ENCODE measurements at places on chromosomes 11 and 22.

DNA sequence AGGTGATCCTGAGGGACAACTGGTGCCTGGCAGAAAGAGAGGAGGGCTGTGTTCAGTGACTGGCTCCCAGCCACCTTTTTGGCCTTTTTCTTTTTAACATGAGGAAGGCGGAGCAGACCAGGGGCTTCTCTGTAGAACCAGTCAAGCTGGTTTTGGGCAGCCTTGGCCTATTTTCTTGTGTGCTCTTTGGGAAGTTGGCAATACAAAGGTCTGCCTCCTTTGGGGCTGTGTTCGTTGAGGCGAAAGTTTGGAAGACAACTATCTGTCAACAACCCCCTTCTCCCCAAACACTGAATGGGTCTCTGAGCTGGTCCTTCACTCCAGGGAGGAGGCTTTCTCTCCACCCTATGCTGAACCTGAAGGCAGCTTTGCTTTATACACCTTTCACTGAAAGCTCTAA lies 8.5 kb downstream of the MARK2 start:
- H3K4me1 ChIP-seq: peaks cover 40% of the 10 kb centered on the region
- peak overlapping the region; percentile 83 for H3K27ac ChIP-seq
- DNase-seq: peak; percentile 87
- no peaks in the 10 kb centered on the region for H3K36me3 ChIP-seq

GRCh38 chr11:128579798-128580504 lies 7.4 kb downstream of the ETS1 start:
- H3K27me3 ChIP-seq: no peaks in the 10 kb centered on the region
- H3K4me3 ChIP-seq: no peak overlapping the region
- no peaks in the 10 kb centered on the region for H3K36me3 ChIP-seq
- no peak for DNase-seq

- no peak for DNase-seq
- H3K4me1 ChIP-seq: peaks cover 8% of the 10 kb centered on the region
- no peak overlapping the region for H3K4me3 ChIP-seq
Observed at GRCh38 chr11:30481330-30481729, 104.8 kb downstream of the MPPED2 start.

GRCh38 chr11:4695442-4695841 lies 2.2 kb downstream of the OR51E2 start:
- H3K27me3 ChIP-seq: no peaks in the 10 kb centered on the region
- H3K36me3 ChIP-seq: no peaks in the 10 kb centered on the region
- H3K27ac ChIP-seq: peak overlapping the region; percentile 60
- H3K4me3 ChIP-seq: peak overlapping the region; percentile 28

DNA sequence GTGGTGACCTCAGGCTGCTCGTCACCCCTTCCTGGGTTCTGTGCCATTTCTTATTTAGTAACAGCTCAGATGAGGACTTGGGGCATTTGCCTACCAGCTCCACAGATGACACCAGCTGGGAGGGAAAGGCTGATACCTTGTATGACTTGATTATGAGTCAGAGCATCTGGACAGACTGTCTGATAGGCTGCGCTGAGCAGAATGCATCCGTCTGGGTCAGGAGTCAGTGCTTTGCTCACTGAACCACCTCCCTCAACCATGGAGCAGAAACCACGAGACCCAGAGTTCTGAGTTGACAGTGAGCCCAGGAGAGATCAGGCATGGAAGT lies 6.8 kb downstream of the ST14 start:
- H3K4me3 ChIP-seq: no peak overlapping the region
- no peaks in the 10 kb centered on the region for H3K27me3 ChIP-seq
- no peak for DNase-seq
- peaks cover 2% of the 10 kb centered on the region for H3K4me1 ChIP-seq

DNA sequence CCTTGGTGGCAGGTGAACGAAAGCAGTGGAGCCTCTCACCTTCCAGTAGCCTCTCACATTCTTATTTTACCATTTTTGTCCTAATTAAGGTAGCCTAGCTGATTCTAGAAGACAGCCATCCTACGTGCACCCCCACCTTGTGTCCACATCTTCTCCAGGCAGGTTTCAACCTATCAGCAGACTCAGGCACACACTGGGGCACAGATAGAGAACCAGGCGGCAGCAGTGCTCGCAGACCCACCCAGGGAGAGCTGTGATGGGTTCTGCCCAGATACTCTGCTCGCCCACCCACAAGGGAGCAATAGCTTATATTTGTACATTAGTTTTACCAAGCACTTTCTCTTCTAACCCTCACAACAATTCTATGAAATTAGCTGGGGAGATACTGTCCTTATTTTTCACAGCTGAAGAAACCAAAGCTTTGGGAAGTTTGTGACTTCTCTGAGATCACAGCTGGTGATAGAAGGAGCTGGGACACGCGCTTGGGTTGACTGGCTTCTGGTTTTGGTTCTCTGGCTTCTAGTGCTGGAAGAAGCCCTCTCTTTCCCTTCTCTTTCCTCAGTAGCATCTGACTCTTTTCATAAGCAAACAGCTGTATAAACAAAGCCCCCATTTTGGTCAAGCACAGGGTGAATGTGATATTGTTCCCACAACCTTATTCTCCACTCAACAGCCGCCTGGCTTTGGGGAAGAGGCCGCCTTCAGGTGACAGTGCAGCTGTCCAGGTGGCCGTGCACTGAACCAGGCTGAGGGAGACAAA lies 36.9 kb downstream of the PPP2R1B start:
- H3K4me1 ChIP-seq: peaks cover 11% of the 10 kb centered on the region
- H3K4me3 ChIP-seq: no peak overlapping the region
- no peaks in the 10 kb centered on the region for H3K27me3 ChIP-seq
- no peaks in the 10 kb centered on the region for H3K36me3 ChIP-seq
- no peak for DNase-seq

DNA sequence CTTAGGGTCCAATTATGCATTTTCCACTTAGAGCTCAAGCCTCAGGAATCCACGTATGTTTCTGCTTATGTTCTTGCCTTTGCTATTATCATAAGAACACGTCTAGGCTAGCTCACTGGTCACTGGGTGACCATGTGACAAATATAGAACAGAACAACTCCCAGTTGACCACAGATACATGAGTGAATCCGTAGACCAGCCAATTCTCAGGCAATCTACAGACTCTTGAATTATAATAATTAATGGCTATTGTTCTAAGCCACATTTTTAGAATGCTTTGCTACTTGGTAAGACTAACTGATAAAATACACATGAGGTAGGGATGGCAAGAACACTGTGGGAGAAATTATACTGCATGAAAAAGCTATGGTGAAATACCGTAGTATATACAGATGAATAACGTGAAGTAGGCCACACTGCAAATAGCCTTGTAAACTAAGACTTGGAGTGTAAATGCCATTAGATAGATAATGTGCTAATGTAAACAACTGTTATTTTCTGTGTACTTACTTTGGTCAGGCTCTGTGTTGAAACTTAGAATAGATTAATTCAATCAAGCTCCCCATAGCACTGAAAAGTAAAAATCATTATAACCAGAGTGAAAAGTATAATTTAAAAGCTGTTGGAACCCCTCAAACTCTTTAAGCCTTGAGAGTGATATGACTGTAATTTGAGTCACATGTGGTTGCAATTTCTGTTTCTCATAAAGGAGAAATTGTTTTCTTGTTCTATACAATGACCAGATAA lies 366.2 kb upstream of the CCDC179 start:
- no peaks in the 10 kb centered on the region for H3K4me1 ChIP-seq
- no peaks in the 10 kb centered on the region for H3K27me3 ChIP-seq
- no peak overlapping the region for H3K4me3 ChIP-seq
- no peak overlapping the region for H3K27ac ChIP-seq
- no peak for DNase-seq
- H3K36me3 ChIP-seq: no peaks in the 10 kb centered on the region

- no peaks in the 10 kb centered on the region for H3K27me3 ChIP-seq
- no peak overlapping the region for H3K27ac ChIP-seq
- H3K4me3 ChIP-seq: no peak overlapping the region
- no peaks in the 10 kb centered on the region for H3K36me3 ChIP-seq
- DNase-seq: no peak
- H3K4me1 ChIP-seq: no peaks in the 10 kb centered on the region
Observed at GRCh38 chr11:19409307-19409706, 168.6 kb upstream of the E2F8 start.

GRCh38 chr11:3857628-3858027 lies 2.2 kb downstream of the STIM1 start:
- H3K4me1 ChIP-seq: peaks cover 18% of the 10 kb centered on the region
- H3K4me3 ChIP-seq: no peak overlapping the region
- DNase-seq: no peak
- no peaks in the 10 kb centered on the region for H3K27me3 ChIP-seq
- no peaks in the 10 kb centered on the region for H3K36me3 ChIP-seq

- peaks cover 4% of the 10 kb centered on the region for H3K4me1 ChIP-seq
- no peak overlapping the region for H3K4me3 ChIP-seq
- H3K27ac ChIP-seq: no peak overlapping the region
- no peak for DNase-seq
Observed at GRCh38 chr22:29917052-29917902, 34.3 kb downstream of the MTMR3 start.

DNA sequence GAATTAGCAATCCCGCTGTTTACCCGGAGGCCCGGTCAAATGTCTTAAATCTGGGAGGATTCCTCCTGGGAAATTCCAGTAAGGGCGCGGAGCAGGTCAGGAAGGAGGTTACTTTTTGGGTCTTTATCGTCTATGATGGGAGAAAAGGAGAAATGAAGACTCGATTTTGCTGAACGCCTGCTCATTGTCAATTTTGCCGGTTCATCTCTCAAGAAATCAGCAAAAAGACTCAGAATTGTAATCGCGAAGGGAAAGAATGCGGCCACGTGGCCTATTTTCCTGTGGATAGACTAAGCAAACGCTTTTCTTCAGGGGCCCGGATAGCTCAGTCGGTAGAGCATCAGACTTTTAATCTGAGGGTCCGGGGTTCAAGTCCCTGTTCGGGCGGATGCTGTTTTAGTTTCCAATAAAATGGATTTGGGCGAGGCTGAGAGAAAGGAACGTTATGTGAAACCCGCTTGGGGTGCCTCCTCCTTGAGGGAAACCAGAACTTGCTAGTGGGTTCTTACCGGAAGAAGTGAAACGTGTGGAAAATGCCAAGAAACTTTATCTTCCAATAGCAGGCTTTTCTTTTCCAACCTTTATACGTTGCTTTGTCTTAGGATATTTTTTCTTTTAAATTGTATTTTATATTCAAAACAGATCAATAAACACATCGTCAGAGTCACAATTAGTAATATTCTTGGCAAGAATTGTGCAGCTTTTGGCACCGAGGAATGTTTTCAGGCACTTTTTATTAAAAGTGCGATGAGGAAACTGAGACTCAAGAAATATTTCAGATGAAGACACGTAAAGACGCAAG lies 45.0 kb downstream of the OR4D9 start:
- H3K27me3 ChIP-seq: no peaks in the 10 kb centered on the region
- no peaks in the 10 kb centered on the region for H3K4me1 ChIP-seq
- H3K4me3 ChIP-seq: peak overlapping the region; percentile 20
- H3K27ac ChIP-seq: peak overlapping the region; percentile 16
- no peaks in the 10 kb centered on the region for H3K36me3 ChIP-seq
- DNase-seq: no peak

DNA sequence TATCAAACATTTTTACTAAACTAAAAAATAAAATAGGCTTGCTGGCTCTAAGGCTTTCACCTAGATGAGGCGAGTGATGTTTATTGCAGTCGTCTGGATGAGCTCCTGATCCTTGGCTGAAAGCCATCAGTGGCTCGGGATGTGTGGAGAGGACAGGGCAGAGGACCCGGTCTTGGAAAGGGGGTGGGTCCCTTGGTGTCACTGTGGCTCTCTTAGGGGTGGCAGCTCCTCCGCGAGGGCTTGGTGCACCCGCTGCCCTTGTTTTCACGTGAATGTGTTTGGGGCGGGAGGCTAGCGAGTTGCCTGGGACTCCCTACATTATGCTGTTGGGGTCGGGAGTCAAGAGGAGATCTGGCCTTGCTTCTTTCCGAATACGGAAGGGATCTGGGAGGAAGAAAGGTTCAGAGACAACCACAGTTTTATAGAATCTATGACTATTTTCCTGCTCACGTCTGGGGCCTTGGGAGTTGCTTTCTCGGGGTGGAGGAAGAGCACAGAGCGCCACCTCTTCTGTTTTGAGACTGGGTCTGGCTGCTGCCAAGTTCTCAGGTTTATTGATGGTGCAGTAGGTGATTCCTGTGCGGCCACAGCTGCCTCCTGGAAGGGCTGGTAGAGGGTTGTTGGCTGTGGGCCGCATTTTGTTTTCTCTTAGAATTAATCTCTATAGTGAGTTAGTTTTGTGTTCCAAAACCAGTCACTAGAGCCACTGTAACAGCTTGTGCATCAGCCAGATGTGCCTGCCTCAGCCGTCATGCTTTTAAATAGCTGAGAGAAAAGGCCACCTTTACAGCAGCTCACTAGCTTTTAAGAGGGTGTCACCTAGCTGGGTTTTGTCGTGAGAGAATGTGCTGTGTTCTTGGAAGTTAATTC lies 12.8 kb downstream of the TBC1D22A start:
- no peaks in the 10 kb centered on the region for H3K4me1 ChIP-seq
- H3K27ac ChIP-seq: no peak overlapping the region
- H3K36me3 ChIP-seq: no peaks in the 10 kb centered on the region
- H3K27me3 ChIP-seq: no peaks in the 10 kb centered on the region
- DNase-seq: no peak

- H3K4me3 ChIP-seq: no peak overlapping the region
- no peak overlapping the region for H3K27ac ChIP-seq
- H3K27me3 ChIP-seq: no peaks in the 10 kb centered on the region
- DNase-seq: no peak
Observed at GRCh38 chr22:27385261-27385998, 416.1 kb downstream of the MN1 start.

DNA sequence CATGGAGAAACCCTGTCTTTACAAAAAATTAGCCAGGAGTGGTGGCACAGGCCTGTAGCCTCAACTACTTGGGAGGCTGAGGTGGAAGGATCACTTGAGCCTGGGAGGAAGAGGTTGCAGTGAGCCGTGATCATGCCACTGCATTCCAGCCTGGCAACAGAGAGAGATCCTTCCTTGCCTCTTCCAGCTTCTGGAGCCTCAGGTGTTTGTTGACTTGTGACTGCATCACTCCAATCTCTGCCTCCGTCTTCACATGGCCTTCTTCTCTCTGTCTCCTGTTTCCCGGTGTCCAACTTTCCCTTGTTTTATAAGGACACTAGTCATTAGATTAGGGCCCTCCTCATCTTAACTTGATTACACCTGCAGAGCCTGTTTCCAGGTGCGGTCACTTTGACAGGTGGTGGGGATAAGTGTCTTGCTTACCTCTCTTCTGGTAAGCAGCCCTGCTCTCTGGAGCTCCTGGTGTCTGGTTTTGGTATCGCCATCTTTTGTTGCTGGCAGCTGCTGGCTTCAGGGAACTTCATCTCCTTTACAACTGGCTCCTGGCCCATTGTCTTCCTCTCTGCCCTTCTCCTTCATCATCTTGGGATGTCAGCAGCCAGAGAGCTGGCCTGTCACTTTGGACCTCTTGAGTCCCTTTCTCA lies 8.2 kb upstream of the USP2 start:
- no peak overlapping the region for H3K4me3 ChIP-seq
- H3K36me3 ChIP-seq: no peaks in the 10 kb centered on the region
- H3K27me3 ChIP-seq: no peaks in the 10 kb centered on the region
- H3K4me1 ChIP-seq: no peaks in the 10 kb centered on the region
- no peak overlapping the region for H3K27ac ChIP-seq

DNA sequence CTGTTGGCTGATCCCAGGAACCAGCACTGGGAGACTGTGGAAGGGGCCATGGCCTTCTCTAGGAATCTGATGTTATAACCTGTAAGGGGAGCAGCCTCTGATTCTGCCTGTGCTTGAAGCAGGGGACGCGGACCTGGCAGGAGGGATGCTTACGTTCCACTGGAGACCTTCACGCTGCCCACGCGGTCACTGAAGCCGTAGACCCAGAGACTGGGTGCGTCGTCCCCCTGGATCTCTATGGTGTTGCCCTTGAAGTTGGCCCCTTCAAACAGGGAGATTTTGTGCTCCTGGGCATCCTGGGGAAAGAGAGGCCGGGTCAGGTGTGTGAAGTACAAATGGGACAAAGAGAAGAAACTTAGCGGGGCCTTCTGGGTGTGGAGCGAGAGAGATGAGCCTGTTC lies 11.8 kb upstream of the TPST2 start:
- no peaks in the 10 kb centered on the region for H3K4me1 ChIP-seq
- no peak for DNase-seq
- H3K27ac ChIP-seq: no peak overlapping the region
- no peak overlapping the region for H3K4me3 ChIP-seq
